ENCODE measurements at places on chromosomes 7 and 10.
A peak's percentile ranks its signal among the peaks of the same experiment; 100 is the strongest.

DNA sequence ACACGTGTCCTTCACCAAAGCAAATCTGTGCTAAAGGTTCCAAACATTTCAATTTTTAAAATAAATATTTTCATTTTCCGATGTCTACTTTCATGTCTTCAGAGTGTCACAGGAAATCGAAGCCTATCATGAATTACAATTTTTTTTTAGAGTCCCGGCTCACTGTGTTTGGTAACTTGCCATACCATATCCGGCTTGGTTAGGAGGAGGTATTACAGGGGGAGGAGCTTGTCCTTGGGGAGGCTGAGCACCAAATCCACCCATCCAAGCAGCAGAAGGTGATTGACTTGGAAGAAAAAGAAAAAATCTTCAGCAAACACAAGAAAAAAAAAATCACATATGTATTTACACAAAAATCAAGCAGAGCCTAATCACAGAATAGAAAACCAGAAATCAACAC, 21.3 kb downstream of the TIAL1 start:
- no peak for DNase-seq

- no peak for DNase-seq
These were observed 21.3 kb downstream of the YKT6 start for GRCh38 chr7:44222074-44222473.

GRCh38 chr10:129971381-129972144, 7.5 kb upstream of the EBF3 start:
- peak; percentile 39 for DNase-seq

- DNase-seq: peak; percentile 70
These were observed 127.8 kb upstream of the ZNF746 start for GRCh38 chr7:149625340-149625946.
